ENCODE measurements at places on chromosomes 4 and X. TPM values are rescaled to one million over a fixed set of nuclear protein-coding genes. Genes with fewer than 3 reads are reported as not detected.

PRR32 gene
- not detected for total RNA-seq

SLC9A7 gene
- total RNA-seq, result 11.1 TPM

DNA sequence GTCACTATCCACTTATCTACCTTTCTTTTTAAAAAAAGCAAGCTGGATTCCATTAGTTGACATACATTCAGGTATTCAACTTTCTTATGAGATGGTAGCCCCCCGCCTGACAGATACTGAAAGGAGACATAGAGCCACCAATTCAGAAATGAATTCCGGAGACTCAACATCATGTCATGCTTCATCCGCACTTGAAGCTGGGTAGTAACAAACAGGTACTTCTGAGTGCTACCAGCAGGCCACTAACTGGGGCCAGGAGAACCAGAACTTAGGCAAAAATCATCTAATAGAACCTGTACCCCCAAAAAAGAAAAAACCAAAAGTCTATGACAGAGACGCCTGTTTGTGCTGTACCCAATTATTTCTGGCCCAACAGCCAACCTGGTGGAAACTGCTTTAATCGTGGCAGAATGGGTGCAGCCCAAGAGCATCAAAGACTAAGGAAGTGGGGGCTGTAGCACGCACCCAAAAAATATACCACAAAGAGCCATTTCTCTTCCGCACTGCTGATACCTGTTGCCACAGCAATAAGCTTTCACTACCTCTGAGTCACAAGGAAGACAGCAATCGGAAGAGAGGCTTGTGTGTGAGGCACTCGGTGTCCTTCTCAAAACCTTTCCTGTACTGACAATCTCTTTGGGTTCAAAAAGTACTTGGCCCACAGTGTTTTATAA, 84.8 kb downstream of the AFAP1 start:
- peak; percentile 83 for DNase-seq

- DNase-seq, result no peak
Measured at GRCh38 chr4:80263541-80264351, 2.7 kb upstream of the FGF5 start.

UNC5C gene
- not detected for total RNA-seq
